ENCODE measurements at places on chromosomes 11 and 22.

GRCh38 chr11:60927600-60927999 lies 3.3 kb downstream of the TMEM132A start:
- no peak for DNase-seq

DNA sequence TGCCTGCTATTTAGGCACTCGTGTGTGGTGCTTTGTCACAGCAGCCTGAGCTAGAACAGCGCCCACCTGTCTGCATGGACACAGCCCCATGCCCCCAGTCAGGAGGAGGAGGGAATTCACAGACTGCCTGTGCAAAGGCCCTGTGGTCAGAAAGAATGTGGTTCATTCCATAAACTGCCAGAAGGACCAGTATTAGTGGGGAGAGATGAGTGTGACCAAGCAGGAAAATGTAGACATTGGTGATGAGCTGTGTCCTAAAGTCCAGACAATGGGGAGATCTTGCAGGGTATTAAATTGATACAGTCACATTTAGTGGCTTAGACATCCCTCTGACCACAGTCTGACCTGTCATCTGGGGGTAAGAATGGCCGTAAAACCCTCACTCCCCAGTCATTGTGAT lies 83.7 kb upstream of the LINC01488 start:
- DNase-seq: no peak

DNA sequence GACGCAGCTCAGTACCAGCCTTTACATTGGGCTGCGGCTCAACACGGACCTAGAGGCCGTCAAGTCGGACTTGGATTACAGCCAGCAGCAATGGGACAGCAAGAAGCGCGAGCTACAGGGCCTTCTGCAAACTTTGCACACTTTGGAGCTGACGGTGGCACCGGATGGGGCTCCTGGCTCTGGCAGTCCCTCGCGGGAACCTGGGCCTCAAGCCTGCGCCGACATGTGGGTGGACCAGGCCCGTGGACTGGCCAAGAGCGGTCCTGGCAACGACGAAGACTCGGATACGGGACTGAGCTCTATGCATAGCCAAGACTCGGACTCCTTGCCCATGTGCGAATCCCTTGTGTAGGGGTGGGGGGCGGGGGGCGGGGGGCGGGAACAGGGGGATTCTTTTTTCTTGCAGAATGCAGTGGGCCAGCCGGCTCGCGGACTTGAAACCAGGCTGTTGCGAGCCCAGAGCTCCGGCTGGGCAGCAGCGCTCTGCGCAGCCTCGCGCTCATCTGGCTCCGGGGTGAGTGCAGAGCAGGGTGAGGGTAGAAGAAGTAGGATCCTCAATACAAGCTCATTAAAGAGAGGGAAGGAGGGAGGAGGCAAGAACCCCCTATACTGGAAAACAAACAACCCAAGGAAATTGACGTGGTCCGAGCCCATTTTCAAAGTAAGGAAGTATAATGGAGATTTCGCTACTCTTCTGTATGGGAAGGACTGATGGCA lies 1.8 kb downstream of the RASSF10 start:
- DNase-seq: peak; percentile 26

DNA sequence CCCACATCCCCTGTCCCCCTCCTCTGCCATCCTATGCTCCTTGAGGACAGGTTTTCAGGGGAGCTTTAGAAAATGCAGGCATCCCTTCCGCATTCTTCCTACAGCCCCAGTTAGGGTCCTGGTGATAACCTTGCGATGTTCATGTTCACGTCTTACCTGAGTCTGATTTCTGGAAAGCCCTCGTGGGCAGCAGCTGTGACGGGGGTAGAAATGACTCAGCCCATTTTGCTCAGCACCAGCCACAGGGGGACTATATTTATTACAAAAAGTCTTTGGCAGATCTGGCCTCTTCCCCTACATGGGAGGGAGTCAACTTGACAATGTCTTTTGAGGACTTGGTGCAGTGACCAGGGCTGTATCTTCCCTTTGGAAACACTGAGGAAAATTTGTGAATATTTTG lies 12.3 kb downstream of the PKNOX2 start:
- DNase-seq: no peak

DNA sequence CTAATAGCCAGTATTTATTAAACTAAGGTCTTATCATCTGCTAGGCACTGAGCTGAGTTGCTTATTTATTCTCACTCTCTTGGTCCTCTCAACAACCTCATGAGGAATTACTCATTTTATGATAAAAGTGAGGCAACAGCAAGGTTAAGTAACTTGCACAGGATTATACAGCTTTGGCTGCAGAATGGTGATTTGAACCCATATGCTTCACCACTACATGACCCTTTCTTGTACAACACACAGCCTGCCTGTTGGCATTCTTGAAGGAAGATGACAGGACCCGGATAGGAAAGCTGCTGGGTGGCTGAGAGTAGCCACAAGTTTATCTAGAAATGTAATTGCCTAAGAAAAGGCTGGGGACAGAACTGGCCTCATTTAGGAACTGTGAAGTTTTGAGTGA lies 5.3 kb upstream of the PARVA start:
- DNase-seq: no peak

Measured in GM13977 (cell line).